Activated T-helper 2 cell treated with anti-CD3 and anti-CD28 coated beads, Interferon-gamma antibody, Interleukin-2, Interleukin-4, amounts not matched to agents 10 μg/mL and 5 μg/mL and 100 μg/mL, durations not matched to agents 14 hours and 24 hours and 36 hours (primary cell): ENCODE measurements at places on chromosomes 5 and 9. TPM values are rescaled to one million over a fixed set of nuclear protein-coding genes. Genes with fewer than 3 reads are reported as not detected.

ADRA1B gene
- not detected in 2 replicates for total RNA-seq

GRCh38 chr9:135051316-135052038, 36.0 kb upstream of the OLFM1 start:
- H3K4me1 ChIP-seq = no peaks in the 10 kb centered on the region
- H3K27me3 ChIP-seq = no peaks in the 10 kb centered on the region
- H3K4me3 ChIP-seq = no peak overlapping the region
- DNase-seq = no peak

DNA sequence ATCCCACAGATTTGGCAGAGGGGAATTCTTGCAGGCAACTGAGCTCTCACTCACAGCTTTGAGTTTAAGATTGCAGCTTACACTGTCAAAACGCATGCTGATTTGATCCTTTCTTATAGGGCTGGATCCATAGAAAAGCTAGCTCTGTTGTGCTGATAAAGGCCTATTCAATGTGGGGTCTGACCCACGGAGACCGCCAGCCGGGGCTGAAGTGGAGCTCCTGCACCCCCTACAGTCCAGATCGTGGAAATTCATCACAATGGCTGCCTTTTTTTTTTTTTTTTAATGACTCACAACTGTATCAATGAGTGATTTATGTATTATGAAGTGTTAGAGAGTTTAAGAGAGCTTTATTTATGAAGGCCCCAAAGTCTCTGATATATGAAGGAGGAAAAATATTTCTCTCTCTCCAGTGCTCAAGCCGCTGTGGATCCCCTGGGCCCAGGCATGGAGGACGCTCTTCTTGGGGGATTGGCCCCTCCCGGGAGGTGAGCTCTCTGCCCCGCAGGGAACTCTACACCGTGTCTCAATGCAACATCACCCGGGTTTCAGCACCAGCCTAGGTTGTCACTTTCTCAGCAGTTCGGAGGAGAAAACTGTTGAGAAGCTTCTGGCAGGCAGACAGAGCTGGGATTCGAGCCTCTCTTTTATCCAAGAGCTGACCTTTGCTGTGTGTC, 700.2 kb downstream of the IRX1 start:
- DNase-seq = no peak
- H3K27ac ChIP-seq = no peak overlapping the region
- no peaks in the 10 kb centered on the region for H3K4me1 ChIP-seq

DNA sequence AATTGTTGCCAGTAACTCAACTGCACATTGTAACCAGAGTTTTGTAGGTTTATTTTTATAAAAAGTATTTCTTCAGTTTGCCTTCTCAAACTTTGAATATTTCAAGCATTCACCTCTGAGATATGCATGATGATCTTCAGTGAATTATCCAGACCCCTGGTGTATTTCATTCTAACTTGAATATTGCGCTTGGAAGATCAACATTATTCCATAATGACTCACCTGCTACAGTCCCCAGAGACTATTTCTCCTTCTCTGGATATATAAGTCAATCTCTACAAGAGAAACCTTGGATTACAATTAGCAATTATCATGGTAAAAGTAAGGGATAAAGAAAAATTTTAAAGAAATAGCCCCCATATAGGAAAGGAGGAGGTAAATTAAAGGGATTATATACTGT, 1041.0 kb downstream of the TLE1 start:
- no peak for DNase-seq
- H3K27ac ChIP-seq = no peak overlapping the region
- H3K4me1 ChIP-seq = no peaks in the 10 kb centered on the region
- H3K27me3 ChIP-seq = no peaks in the 10 kb centered on the region

DNA sequence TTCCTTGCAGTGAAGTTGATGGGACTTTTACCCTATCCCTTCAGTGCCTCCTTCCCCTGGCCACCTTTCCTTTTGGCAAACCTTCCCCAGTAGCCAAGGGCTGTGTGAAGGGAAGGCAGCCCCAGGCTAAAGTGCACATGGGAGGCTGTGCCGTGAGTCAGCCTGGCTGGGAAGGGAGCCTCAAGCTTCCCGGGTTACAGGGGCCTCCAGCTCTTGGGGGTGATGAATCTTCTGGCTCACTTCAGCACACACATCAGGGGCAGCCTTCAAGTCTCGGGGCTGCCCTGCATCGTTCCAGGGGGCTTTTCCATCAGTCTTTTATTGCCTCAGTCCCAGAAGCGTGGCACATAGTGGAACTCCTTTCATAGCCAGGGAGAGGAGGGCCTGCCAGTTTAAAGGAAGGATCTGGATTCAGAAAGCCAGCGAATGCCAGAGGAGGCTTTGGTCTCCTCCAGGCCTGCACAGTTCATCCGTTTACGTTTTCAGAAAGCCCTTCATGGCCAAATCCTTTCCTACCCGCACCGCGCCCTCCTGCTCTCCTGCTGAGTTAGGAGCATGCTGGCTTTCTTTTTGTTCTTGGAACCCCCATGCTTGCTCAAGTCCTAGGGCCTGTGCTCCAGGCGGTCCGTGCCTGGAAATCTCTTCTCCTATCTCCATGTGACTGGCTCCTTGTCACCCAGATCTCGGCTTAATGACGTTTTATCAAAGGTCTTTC, 134.8 kb upstream of the KLF4 start:
- H3K4me1 ChIP-seq = no peaks in the 10 kb centered on the region
- H3K4me3 ChIP-seq = no peak overlapping the region
- H3K36me3 ChIP-seq = no peaks in the 10 kb centered on the region

RANBP17 gene
- not detected in 2 replicates for total RNA-seq

GRCh38 chr5:180975338-180975737, 13.3 kb upstream of the BTNL3 start:
- H3K27ac ChIP-seq = no peak overlapping the region
- no peaks in the 10 kb centered on the region for H3K4me1 ChIP-seq
- DNase-seq = no peak
- no peaks in the 10 kb centered on the region for H3K27me3 ChIP-seq

DNA sequence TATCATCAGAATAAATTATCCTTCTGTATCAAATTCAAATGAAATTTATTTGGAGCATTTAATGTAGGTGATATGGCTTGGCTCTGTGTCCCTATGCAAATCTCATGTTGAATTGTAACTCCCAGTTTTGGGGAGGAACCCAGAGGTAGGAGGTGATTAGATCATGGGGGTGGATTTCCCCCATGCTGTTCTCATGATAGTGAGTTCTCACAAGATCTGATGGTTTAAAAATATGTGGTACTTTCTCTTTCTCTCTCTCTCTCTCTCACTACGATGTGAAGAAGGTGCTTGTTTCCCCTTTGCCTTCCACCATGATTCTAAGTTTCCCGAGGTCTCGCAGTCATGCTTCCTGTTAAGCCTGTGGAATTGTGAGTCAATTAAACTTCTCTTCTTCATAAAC, 678.4 kb upstream of the RGMB start:
- no peak overlapping the region for H3K27ac ChIP-seq
- H3K27me3 ChIP-seq = no peaks in the 10 kb centered on the region
- H3K36me3 ChIP-seq = no peaks in the 10 kb centered on the region

ARHGEF37 gene
- total RNA-seq = 1.1 and 1.6 TPM in 2 replicates
